ENCODE measurements at places on chromosomes 1 and 21. TPM values are rescaled to one million over a fixed set of nuclear protein-coding genes. Genes with fewer than 3 reads are reported as not detected.

Gene LIPI
- not detected for total RNA-seq

Gene FAM163A
- not detected for total RNA-seq

DNA sequence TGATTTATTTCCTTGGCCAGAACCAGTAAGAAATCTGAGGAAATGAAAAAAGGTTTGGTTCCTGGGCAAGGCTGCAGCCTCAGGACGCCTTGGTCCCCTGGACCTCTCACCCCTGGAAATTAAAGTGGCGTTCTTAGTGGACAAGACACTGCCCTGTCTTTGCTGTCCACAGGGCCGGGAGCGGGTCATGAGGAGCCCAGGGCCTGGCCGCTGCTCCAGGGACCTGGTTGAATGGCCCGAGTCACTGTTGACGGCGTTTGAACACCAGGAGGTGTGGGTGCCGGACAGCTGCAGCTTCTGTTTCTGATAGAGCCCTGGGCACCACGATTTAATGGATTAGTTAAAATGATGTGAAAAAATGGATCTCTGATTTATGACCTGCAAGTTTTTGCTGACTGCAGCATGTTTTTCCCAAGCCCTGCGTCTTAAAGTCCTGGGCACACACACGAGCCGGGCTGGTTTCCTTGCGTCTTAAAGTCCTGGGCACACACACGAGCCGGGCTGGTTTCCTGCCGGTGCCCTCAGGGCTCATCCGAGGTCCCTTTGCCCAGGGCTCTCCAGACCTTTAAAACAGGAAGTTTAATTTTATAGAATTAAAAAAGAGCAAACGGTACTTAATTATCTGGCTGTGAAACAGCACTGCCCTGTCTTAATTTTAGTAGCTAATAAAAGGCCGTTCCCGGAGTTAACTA, 74.1 kb upstream of the ACTRT2 start:
- no peaks in the 10 kb centered on the region for H3K4me1 ChIP-seq
- no peak for DNase-seq
- H3K27me3 ChIP-seq = no peaks in the 10 kb centered on the region
- no peak overlapping the region for H3K4me3 ChIP-seq
- H3K27ac ChIP-seq = no peak overlapping the region

- H3K27ac ChIP-seq = no peak overlapping the region
- no peak for DNase-seq
- no peaks in the 10 kb centered on the region for H3K4me1 ChIP-seq
- H3K27me3 ChIP-seq = no peaks in the 10 kb centered on the region
- H3K36me3 ChIP-seq = no peaks in the 10 kb centered on the region
Observed at GRCh38 chr1:31439276-31439675, 26.3 kb downstream of the SERINC2 start.

Gene HES3
- total RNA-seq = not detected

DNA sequence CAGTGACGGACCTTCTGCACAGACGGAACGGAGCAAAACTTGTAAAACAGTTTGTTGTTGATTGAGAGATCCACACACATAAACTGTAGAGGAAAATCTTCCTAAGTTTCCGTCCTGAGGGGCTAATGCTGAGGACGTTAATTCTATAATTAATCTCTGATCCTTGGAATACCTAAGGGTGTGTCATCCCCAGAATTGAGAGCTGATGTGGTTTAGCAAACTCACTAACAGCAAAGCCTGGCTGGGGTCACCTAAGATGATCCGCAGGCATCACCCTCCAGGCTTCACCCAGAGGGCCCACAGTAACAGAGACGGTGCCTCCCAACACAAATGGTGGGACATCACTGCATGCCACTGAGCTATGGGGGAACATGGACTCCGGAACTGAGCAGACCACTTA, 97.5 kb downstream of the SMYD2 start:
- H3K27ac ChIP-seq = no peak overlapping the region
- no peak for DNase-seq
- no peaks in the 10 kb centered on the region for H3K27me3 ChIP-seq

DNA sequence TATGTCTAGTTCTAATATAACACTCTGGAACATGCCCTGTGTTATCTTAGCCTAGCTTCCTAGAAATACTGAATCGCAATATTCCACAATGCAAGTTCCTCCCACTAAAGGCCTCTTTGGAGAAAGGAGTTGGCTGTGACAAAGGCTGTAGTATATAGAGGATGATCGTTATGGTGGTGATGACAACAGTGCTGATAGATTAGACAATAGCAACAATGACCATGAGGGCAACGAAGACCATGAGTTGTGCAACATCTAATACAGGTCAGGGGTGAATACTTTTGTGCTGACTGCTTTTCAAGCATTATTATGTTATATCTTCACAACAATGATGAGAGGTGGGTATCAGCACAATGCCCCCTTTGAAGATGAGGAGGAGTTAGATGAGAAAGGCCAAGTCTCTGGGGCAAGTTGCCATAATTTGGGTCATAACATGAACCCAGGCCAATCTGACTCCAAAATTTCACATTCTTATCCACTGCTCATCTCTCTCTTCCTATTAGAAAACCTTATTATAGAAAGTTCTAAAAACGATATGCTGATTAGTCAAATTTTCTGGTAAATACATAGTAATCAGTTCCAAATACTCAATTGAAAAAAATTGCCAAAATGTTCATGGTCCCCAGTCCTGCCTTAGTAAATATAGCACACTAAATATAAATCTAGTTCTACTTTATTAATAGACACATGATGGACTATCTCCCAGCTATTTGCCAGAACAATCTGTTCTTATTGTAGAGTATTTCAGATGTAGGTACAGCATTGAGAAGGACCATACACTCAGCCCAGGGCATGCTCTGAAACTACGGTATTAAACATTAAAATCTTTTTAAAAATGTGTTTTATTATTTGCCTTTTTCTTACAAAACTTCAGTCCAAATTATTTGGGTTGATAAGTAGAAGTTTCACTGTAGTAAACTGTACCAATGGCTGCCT, 37.5 kb downstream of the HIVEP3 start:
- H3K36me3 ChIP-seq = no peaks in the 10 kb centered on the region
- no peak overlapping the region for H3K27ac ChIP-seq
- H3K4me3 ChIP-seq = no peak overlapping the region
- H3K27me3 ChIP-seq = peaks cover 5% of the 10 kb centered on the region
- DNase-seq = no peak

DNA sequence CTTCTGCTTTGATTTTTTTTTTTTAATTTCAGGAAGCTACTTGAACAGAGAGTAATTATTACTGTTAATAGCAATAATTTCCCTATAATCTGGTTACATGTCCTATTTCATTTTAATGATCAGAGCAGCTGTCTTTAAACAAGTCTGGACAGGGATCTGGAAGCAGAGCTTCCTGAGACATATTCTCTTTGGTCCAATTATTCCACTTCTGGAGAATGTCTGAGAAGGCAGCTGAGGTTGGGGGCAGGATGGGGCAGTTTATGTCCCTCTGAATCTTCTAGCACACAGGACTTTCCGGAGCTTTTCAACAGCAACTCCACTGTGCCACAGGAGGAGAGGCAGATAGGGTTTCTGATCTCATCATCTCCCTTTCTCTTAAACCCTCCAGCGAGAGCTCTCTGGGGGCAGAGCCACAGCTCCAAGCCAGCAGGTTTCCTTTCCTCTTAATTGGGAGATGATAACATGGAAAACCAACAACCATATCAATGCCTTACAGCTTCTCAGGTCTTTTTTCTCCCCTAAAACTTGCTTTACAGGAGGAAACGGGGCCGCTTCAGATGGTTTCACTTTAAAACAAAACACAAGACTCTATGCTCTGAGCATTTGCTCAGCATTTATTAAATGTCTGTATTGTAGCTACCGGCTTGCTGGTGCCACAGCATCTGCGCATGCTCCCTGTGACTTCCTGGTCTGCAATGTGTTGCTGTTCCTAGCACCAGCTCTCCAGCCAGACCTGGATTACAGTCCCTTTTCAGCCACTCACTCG, 425.7 kb upstream of the USP24 start:
- no peaks in the 10 kb centered on the region for H3K4me1 ChIP-seq
- no peaks in the 10 kb centered on the region for H3K36me3 ChIP-seq
- no peak for DNase-seq
- no peak overlapping the region for H3K27ac ChIP-seq
- H3K4me3 ChIP-seq = no peak overlapping the region

GRCh38 chr1:3515774-3516480, 61.5 kb downstream of the ARHGEF16 start:
- no peaks in the 10 kb centered on the region for H3K4me1 ChIP-seq
- no peaks in the 10 kb centered on the region for H3K36me3 ChIP-seq
- no peak overlapping the region for H3K4me3 ChIP-seq
- no peaks in the 10 kb centered on the region for H3K27me3 ChIP-seq
- no peak for DNase-seq

Gene NOTCH2NLA
- total RNA-seq = 41.9 TPM

DNA sequence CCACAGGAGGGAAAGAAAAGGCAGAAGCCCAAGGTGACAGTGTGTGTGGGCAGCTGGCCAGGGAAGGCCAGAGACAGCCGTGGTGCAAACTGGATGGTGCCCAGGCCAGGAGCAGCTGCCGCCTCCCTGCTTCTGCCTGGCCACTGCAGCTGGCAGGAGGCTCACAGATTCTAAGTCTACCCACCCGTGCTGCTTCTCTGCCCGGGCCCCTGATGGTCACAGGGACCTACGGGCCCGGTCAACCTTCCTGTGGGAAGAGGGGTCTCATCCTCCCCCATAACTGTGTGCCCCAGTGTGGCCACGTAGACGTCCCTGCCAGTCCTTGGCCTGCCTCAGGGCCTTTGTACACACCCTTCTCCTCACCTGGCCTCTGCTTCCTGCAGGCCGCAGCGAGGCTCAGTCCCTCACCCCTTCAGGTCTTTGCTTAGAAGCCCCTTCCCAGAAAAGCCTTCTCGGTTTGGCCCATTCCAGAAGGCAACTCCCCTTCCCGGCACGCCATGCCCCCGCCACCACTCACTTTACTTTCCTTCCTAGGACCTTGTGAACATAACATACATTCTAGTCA, 192.6 kb upstream of the AJAP1 start:
- no peaks in the 10 kb centered on the region for H3K4me1 ChIP-seq
- H3K4me3 ChIP-seq = no peak overlapping the region
- H3K27me3 ChIP-seq = no peaks in the 10 kb centered on the region
- H3K36me3 ChIP-seq = no peaks in the 10 kb centered on the region

- no peaks in the 10 kb centered on the region for H3K36me3 ChIP-seq
- H3K27me3 ChIP-seq = no peaks in the 10 kb centered on the region
- H3K4me1 ChIP-seq = no peaks in the 10 kb centered on the region
- no peak for DNase-seq
- H3K27ac ChIP-seq = no peak overlapping the region
Observed at GRCh38 chr1:55375617-55376258, 160.6 kb upstream of the USP24 start.

DNA sequence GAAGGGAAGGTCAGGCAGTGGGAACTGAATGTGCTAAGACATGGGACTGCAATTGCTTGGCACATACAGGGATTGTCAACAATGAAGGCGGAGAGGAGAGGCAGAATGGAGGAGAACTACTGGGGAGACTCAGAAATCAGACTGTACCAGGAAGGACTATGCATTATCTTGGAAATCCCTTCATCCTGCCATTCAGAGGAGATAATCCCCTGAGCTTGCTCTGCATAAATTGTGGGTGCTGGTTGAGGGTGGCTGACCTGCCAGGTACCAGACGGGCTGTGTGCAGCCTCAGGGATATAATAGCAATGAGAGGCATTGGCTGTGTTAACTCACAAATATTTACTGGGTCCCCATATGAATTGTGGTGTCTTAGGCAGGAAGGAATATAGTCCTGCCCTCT, 5.0 kb upstream of the TRABD2B start:
- DNase-seq = no peak
- H3K4me1 ChIP-seq = no peaks in the 10 kb centered on the region
- no peaks in the 10 kb centered on the region for H3K36me3 ChIP-seq
- H3K27me3 ChIP-seq = peaks cover 20% of the 10 kb centered on the region
- no peak overlapping the region for H3K27ac ChIP-seq

GRCh38 chr1:111404588-111404987, 22.9 kb downstream of the OVGP1 start:
- peaks cover 20% of the 10 kb centered on the region for H3K4me1 ChIP-seq
- no peaks in the 10 kb centered on the region for H3K36me3 ChIP-seq
- no peak for DNase-seq
- no peak overlapping the region for H3K4me3 ChIP-seq
- peaks cover 9% of the 10 kb centered on the region for H3K27me3 ChIP-seq
- no peak overlapping the region for H3K27ac ChIP-seq

Gene B3GALT6
- 35.8 TPM for total RNA-seq

DNA sequence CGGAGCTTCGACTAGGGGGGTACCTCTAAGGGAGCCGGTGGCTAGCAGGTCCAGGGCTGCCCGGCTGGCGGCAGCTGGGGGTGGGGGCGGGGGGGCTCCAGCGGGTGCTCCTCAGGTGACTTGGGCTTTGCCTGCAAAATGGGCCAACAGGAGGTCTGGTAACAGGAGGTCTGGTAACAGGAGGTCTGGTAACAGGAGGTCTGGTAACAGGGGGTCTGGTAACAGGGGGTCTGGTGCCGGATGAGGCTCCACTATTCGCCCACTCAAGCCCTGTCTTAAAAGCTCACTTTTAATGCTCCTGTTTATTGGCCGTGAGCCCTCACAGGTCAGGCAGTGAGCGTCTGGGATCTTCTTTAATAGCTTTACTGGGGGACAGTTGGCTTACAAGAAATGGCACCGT, 40.4 kb upstream of the ACTRT2 start:
- H3K27ac ChIP-seq = no peak overlapping the region
- no peaks in the 10 kb centered on the region for H3K4me1 ChIP-seq
- no peak for DNase-seq
- no peak overlapping the region for H3K4me3 ChIP-seq
- no peaks in the 10 kb centered on the region for H3K27me3 ChIP-seq

DNA sequence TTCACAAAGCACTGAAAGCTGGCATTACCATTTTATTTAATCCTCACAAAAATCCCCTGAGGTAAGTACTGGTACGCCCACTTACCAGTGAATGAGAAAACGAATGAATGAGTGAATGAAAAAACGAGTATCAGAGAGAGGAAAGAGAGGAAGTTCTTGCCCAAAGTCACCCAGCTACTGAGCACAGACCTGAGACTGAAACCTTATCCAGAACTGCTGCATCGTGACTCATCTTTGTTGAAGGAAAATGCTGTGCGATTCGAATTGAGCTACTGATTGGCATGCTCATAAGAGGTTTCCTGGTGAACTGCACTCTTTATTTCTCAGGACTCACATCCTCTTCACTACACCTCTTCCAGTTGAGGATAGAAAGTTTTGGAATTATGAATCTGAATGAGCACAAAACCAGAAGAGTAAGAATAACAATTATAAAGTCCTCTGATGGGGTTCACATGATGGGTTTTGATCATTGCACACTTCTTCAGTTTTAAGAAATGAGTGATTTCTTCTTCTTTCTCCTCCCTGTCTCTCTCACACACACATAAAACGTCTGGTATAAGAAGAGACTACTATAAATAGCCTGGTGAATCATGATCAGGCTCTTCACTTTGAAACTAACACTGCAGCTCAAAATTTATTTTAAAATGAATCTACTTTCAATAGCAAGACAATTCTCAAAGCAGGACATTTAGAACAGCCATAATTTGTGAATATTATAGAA, 32.1 kb downstream of the IL12RB2 start:
- no peaks in the 10 kb centered on the region for H3K27me3 ChIP-seq
- DNase-seq = no peak
- peaks cover 81% of the 10 kb centered on the region for H3K36me3 ChIP-seq
- H3K4me3 ChIP-seq = no peak overlapping the region

Gene FNDC5
- not detected for total RNA-seq

Data from activated T-helper 2 cell treated with anti-CD3 and anti-CD28 coated beads, Interferon-gamma antibody, Interleukin-2, Interleukin-4, amounts not matched to agents 10 μg/mL and 5 μg/mL and 100 μg/mL, durations not matched to agents 14 hours and 24 hours and 36 hours (primary cell).